ENCODE measurements at places on chromosomes 16 and 17. TPM values are rescaled to one million over a fixed set of nuclear protein-coding genes. Genes with fewer than 3 reads are reported as not detected.

DNA sequence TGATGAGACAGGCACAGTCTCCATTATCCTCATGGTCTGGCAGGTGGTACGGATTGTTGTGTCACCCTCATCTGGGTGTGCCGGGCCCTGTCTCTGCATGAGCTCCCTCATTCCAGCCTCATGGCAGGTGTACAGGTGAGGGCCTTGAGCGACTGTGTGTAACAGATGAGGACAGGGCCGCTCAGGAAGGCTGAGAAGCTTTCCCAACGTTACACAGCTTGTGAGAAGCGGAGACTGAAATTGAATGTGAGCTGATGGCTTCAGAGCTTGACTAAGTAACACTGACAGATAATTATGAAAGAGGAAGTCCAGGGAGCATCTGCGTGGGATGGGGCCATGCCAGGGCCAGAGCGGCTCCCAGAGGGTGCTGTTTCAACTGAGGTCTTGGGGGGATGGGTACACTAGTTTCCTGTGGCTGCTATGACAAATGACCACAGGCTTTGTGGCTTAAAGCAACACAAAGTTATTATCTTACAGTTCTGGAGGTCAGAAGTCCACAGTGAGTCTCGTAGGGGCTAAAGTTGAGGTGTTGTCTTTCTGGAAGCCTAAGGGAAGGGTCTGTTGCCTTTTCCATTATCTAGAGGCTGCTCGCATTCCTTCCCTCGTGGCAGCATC lies 36.7 kb downstream of the CMIP start:
- peak; percentile 79 for DNase-seq

DNA sequence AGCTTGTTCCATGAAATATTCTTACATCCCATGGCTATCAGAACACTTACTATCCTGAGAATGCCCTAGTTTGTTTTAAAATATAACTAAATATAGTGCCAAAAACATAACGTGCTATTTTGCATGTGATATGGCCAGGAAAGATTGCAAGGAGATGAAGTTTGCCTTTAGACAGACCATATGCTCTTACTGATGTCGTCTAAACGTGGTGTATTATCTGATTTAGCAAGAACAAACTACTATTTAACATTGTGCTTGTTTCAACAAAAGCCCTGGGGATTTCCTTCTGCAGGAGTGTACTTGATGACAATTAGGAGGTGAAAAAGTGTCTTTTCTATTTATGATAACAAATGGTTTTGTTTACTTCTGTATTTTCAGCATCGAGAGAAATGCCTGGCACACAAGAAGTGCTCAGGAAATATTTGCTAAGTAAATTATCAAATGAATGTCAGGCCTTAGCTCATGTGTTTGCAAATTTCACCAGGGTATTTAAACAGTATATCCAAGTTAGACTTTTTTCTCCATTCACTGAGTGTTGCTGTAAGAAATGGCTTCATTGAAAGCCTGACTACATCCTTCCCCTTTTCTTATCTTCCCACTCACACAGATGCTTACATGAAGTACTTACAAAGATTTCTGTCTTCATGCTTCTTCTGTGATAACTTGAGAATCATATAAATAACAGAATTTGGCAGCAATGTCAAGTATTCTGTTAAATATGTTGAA lies 1033.6 kb downstream of the CDH8 start:
- DNase-seq = no peak

GRCh38 chr17:49687878-49688491 lies 10.1 kb upstream of the SPOP start:
- no peak for DNase-seq

- DNase-seq = peak; percentile 37
Measured at GRCh38 chr17:58308173-58308984, 20.2 kb downstream of the TSPOAP1 start.

The RHBDF1 gene
- total RNA-seq = 16.6 TPM

- DNase-seq = no peak
Measured at GRCh38 chr16:70634861-70635260, 11.5 kb upstream of the IL34 start.

The HSD17B1 gene
- 0.78 TPM for total RNA-seq

GRCh38 chr16:1745181-1745899 lies 26.0 kb downstream of the NME3 start:
- DNase-seq = no peak

DNA sequence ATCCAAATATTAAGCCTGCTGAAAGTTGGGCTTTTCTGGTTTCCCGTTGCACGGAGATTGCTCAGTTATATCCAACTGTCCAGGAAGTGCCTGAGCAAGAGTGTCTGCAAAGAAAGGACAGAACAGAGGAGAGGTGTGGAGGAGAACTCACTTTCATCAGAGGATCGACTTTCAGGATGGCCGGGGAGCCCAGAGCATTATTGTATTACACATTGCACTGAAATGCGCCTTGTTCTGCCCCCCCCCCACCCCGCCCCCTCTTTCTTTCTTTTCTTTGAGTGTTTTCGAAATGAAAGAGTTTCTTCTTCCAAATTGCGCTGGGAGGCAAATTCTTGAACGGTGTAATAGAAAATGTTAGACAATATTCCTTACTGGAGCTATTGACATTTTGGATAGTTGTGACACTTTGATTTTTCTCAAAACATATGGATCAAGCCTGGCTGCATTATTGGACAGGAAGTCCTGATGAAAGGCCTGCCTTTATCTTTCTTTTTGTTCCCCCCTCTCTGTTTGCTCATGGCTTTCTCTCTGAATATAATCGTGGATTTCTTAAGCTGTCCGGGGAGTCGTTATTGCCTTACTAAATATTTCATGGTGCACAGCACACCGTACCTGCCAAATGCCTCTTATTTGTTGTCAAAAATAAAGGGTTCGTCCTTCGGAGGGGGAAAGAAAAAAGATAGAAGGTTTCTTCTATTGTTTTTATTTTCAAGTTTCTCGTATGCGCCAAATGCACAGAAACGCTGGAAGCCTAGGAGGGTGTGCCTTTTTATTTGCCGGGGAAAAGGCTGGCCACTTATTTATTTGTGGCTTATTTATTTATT lies 110.8 kb downstream of the IRX3 start:
- no peak for DNase-seq

- DNase-seq = no peak
Measured at GRCh38 chr17:47686664-47687327, 7.2 kb upstream of the TBKBP1 start.

DNA sequence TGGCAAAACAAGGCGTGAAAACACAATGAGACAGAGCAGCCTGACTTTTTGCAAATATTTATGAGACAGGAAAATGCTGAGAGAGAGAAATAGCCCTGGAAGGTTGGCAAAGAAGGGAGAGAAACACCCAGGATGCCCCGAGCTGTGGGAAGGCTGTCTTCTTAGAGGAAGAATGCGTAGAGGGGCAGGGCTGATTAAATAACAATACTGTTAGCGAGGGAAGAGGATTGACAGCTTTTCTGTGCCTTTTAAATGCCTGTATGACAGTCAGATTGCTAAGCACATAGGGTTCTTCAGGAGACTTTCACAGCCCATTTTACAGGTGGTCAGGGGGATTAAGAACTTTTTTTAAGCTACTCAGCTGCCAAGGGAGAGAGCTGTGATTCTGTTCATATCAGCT lies 219.2 kb downstream of the SHISA9 start:
- no peak for DNase-seq

DNA sequence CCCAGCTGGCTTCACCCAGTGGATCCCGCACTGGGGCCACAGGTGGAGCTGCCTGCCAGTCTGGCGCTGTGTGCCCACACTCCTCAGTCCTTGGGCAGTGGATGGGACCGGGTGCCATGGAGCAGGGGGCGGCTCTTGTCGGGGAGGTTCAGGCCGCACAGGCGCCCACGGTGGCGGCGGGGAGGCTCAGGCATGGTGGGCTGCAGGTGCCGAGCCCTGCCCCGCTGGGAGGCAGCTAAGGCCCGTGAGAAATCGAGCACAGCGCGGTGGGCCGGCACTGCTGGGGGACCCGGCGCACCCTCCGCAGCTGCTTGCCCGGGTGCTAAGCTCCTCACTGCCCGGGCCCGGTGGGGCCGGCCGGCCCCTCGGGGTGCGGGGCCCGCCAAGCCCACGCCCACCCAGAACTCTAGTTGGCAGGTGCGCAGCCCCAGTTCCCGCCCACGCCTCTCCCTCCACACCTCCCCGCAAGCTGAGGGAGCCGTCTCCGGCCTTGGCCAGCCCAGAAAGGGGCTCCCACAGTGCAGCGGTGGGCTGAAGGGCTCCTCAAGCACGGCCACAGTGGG lies 26.6 kb downstream of the CCDC42 start:
- DNase-seq = no peak

DNA sequence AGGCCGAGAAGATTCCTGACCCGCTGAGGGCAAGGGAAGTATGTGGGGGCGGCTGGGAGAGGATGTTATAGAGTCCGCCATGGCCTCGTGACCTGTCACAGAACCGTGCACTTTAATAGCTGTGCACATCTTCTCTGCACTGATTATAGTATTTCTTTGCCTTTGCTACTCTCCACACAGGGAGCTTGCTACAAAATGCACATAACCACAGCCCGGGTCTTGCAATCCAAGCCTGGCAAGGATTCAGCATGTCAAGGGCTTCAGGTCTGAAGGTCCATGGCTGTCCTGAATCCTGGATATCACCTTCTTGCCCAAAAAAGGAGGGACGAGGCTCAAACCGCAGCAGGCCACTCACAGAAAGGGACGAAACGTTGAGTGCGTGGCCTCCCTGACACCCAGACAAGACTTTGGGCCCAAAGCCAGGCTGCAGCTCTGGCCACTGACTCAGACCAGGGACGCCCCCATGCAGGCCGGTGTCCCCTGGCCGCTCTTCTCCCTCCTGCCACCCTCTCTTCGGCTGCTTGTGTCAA lies 43.7 kb downstream of the USP22 start:
- no peak for DNase-seq

The KCNAB3 gene
- total RNA-seq = 0.38 TPM

DNA sequence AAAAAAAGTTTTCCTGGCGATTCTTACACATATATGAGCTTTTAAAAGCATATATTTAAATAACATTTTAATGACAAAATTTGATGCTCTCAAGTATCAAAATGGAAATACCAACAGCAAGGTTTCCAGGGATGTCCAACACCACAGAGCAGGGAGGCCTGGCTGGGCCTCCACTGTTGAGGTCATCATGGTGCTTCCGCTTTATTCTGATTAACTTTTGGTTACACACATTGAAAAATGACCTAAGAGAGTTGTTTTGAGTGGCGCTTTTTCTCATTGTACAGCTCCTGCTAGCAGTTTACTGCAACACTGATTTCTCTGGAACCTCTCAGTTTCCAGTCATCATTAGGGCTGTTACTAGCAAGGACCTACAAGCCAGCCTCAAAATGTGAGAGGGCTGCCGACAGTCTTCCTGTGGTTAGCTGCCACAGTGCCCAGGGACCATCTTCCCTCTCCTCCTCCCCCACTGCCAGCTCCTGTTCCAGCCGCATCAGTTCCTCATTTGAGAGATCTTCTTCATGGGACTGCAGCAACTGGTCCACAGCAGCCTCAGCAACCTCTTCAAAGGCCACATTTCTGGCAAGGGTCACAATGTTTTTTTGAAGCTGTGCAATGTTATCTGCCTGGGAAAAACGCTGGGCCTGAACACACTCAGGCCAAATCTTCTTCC lies 21.3 kb downstream of the DEF8 start:
- DNase-seq = no peak

The ACSM2A gene
- not detected for total RNA-seq

- no peak for DNase-seq
Measured at GRCh38 chr17:2547176-2547575, 35.5 kb upstream of the METTL16 start.

The ACE gene
- total RNA-seq = 5.4 TPM

- DNase-seq = no peak
Measured at GRCh38 chr16:47058295-47059086, 85.0 kb upstream of the DNAJA2 start.

DNA sequence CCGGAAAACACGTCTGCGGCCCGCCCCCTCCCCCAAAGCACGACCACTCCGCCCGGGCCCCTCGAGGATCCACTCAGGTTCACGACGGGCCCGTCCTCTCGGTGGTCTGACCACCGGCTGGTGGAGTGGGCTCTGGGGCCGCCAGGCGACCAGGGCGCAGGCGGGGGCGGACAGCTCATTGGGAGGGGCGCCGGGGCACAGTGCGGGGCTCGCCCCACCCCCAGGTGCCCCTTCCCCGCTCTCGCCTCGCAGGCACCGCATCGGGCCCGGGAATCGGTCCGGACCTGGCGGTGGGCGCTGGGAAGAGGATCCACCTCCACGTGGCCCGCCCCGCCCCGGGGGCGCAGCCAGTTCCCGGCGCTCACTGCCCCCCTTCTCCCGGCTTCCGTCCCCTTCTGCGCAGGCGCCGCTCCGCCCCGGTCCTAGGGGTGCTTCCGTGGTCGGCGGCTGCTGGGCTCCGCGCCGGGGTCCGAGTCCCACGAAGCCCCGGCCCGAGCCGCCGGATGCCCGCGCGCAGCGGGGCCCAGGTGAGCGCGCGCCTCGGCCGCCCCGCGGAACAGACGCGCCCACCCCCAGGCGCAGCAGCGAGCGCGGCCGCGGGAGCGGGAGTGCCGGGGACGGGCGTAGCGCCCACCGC lies at the start of gene MPG:
Gene MPG, plus strand, starts transcription at position 419 of the 637 bp plus-strand sequence. Its CDS starts 85 bp downstream, at position 504.
- peak; percentile 94 for DNase-seq

DNA sequence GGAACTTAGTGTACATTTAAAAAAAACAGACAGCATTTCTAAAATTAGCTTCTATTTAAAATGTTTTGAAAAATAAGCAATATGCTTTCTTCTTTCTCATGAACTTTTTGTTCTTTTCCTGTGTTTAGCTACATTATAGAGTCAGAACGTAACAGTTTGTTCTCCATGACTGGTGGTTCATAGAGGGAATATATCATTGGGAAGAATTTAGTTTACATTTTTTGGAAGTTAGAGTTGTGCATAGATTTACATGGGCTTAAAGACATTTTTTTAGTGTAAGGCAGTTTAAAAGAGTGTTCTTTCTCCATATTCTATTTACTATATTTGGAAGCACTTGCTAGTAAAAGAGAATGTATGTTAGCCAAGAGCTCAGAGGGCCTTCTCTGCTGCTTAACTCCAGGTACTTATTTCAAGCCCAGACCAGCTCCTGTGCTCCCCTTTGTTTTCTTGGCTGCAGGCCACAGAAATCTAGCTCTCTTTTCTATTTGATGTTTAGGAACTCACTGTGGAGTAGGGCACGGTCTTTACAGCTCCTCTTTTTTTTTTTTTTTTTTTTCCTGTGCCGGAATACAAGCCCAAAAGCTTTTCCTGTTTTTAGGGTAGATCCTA lies 20.2 kb downstream of the AP2B1 start:
- no peak for DNase-seq

All from Right ventricle myocardium superior (tissue), 1 donor.